Stimulated activated CD4-positive, alpha-beta T cell treated with anti-CD3 and anti-CD28 coated beads, Interleukin-1b, Interleukin-23, amount 100 ng/mL, for 1 hour (primary cell): ENCODE measurements at places on chromosomes 7 and 10.

DNA sequence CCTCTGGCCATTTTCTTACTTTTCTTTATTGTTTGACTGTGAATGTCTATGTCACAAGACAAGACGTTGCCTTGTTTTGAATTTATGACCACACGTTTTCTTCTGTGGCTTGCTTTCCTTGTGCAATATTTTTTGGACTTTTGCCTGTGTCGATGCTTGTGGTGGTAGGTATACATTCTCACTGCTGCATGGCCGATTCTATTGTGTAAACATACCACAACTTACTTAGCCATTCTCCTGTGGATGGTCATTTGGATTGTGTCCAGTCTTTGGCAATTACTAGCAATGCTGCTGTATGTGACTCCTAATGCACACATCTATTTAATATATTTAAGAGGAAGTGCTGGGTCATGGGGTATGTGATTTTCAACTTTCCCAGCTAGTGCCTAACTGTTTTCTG lies 18.0 kb upstream of the DLG5 start:
- DNase-seq, result no peak

- no peak for DNase-seq
Observed at GRCh38 chr7:139745678-139746143, 32.1 kb downstream of the HIPK2 start.

DNA sequence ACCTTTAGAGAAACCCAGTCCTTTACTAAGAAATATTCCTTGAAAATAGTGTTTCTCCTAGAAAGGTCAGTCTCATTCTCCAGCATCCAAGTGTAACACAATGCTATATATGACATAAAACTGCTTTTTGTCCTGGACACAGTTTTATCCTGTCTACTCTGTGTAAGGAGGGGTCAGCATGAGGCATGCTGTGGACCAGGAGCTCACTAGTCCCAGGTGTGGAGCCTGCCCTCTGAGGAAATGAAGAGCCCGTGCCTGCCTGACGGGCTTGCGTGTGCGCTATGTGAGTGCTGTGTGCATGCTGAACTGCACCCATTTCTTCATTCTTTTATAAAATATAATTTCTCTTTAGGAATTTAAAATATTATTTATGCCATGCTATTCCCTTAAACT lies 182.8 kb upstream of the CDCA7L start:
- DNase-seq, result no peak

DNA sequence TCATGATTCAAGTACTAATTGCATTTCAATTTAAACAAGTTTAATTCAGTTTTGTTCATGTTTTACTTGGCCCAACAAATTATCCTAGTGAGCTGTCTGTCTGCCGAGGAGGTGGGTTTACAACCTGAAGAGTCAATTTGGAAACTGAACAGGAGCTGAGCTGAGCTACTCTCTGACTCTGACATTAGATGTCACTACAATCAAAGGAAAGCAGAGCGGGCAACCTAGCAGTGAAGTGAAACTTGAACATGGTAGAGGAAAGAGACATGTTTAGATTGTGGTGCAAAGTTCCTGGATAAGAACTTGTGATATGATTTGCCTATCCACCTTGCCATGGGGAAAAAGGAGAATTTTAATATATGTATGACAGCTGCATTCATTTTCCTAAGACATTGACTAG lies 9.6 kb upstream of the AGR3 start:
- no peak for DNase-seq

DNA sequence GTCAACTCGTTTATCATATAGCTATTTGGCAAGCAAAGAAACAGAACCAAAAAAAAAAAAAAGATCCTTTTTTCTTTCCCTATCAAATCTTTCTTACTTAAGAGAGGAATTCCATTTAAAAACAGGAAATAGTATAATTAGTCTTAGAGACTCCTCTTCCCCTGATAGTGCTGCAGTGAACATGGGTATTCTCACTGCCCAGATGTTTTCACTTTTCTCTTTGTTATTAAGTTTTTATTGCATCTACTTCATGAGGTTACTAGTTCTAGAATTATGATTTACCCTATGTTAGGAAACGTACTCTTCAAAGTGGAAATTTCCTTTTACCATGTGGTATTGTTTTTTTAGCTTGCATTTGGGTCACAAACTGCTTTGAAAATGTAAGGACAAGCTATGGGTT lies 8.5 kb downstream of the CASP2 start:
- no peak for DNase-seq

GRCh38 chr10:63727636-63728035 lies 206.4 kb downstream of the REEP3 start:
- no peak for DNase-seq

GRCh38 chr7:117808910-117809705 lies 64.1 kb downstream of the CTTNBP2 start:
- DNase-seq, result no peak

DNA sequence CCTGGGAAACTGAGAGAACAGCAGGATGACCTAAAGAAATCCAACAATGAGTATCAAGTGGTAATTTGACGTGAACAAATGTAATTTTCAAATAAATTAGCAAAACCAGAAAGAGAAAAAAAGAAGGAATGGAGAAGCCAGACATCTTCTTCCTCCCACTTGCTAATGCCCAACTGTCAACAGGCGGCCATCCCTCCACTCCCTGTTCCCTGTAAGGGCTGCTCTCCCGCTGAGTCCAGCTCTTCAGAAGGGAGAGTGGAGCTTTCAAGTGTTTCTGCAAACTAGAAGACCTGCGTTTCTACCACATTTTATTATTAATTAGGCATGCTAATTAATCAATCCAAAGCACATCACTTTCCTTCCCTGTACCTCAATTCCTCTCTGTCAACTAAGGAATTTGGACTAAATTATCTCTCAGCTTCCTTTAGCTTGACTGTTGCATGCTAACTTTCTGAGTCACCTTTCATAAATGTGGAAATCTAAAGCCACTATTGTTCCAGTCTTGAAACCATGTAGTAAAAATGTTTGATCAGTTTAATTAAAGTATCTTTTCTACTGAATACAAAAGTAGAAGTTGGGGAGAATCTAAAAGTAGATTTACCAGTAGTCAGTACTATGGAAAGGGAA lies 48.4 kb upstream of the CUL1 start:
- no peak for DNase-seq

- no peak for DNase-seq
Observed at GRCh38 chr7:51121036-51121790, 195.4 kb downstream of the COBL start.

GRCh38 chr7:42159130-42159529 lies 77.9 kb downstream of the GLI3 start:
- no peak for DNase-seq
